ENCODE measurements at places on chromosomes 5 and 9.

DNA sequence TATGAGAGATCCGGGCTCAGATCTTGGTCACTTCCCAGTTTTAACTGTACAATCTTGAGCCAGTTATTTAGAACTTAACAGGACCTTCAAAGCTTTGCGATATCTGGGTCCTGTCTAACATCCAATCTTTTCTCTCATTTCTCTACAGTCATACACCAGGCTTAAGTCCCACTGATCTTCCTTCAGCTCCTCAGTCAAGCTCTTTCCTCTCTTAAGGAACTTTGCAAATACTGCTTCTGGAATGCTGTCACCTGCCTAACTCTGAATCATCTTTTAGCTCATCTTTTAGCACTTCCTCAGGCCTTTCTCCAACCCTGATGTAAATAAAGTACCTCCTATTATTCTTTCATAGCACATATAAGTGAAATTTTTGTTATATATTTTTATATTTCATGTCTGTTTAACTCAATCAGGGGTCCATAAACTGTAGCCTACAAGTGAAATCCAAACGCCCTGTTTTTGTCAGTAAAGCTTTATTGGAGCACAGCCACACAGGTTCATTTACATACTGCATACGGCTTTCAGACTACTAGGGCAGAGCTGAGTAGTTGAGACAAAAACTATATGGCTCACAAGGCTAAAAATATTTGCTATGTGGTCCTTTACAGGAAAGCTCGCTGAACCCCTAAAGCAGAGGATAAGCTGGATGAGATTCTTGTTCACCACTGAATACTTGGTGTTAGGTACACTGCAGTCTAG, 63.5 kb downstream of the MEF2C start:
- no peak for DNase-seq

- DNase-seq: no peak
These were observed 164.8 kb downstream of the DEPDC1B start for GRCh38 chr5:60535198-60535597.

DNA sequence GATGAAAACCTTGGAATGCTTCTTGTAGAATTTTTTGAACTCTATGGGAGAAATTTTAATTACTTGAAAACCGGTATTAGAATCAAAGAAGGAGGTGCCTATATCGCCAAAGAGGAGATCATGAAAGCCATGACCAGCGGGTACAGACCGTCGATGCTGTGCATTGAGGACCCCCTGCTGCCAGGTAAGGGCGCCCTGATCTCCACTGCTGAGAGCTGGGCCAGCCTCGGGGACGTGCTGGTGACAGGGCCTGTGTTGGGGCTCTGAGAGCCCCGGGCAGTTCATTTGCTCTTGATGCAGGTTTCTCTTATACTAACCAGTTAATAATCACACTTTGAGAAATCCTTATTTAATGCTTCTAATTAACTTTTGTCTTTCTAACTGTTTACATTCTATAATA, 33.0 kb downstream of the TENT4A start:
- no peak for DNase-seq

DNA sequence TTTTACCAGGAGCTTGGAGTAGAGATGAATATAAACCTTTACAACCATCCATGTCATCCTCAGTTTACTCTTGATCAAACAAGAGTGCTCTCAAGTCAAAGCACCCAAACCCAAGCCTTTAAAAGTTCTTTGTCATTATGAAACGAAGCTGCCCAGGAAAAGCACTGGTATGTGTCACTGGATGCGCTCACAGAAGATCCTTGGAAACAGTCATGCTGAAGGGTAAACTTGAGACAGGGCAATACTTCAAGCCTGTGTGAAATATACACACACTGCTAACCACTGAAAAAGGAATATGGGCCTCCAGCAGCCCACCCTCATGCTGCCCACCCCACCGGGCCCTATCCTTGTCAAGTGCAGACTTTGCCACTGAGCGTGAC, 84.5 kb downstream of the PRRT1B start:
- no peak for DNase-seq

DNA sequence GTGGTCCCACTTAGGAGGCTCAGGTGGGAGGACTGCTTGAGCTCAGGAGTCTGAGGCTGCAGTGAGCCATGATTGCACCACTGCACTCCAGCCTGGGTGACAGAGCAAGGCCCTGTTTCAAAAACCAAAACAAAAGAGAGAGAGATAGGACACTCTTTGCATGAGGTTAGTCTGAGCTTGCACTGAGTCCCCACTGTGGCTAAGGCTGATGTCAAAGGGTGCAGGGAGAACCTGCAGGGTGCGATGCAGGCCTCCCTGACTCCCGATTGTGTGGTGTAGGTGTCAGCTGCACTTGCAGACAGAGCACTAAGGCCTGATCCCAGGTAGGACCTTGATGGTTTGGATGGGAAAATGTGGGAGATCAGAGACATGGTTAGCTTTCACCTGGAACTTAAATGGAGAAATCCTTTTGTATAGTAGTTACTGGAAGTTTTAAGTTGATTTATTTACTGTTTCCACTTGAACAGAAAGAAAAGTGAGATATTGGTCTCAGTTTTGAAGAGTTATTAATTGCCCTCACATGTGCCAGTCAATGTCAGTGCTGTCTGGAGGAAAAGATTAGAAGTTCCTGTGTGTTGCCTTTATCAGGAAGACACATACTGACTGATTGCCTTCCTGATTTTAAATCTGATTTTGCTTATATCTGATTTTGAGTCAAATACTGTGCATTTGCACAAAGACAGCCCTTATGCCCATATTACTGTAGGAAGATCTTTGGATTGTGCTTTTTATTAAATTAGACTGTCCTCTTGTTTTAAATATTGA, 260.0 kb downstream of the MAST4 start:
- DNase-seq: no peak

DNA sequence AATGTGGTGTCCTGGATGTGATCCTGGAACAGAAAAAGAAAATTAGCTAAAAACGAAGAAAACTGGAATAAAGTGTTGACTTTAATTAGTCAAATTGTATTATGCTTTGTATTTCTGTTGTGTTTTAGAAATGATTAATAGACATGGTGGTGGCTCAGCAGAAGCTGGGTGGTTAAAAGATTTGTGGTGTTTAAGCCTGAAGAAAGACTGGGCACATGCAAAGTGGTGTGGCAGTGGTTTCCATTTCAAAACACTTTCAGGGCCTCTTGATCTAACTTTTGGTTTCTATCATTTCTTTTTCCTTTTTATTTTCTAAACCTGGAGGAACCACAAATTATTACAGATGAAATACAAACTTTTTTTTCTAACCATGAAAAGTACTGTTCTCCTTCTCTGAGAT, 44.1 kb downstream of the ADGRV1 start:
- no peak for DNase-seq

- DNase-seq: no peak
These were observed 6.4 kb upstream of the EXOC3 start for GRCh38 chr5:436641-436975.

DNA sequence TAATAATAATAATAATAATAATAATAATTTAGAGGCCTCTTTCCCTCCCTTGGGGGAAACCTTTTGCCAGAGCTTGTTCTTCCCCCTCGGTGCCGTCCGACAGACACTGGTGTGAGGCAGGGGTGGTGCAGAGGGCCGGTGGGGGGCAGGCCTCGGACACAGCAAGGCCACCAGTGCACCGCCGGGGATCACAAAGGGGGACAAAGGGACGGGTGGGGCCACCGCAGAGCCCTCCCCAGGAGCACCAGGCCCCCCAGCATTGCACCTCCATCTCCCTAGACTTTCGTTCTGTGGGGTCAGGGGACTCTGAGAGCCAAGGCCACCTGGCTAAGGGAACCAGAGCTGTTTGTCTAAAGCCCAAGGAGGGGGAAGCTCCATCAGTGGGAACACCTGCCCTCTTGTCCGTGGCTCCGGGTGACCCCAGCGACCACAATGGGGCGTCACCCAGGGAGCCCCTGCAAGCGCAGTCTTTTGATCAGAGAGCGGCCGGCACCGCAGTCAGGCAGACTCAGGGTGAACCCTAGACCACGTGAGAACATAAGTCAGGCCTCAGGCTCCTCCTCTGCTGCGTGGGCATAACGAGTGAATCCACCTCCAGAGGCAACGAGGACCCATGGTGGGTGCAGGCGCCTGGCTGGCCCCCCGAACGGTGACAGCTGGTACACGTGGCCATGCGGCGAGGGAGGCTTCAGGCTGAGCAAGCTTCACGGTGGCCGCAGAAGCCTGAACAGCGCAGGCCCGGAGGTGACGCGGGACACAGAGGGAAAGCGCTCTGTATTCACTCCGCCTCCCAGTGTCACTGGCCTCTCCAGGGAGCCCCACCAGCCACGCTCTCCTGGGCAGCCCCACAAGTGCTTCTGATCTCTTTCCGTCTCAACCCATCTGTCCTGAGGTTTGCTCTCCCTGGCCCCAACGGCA, 12.0 kb upstream of the QSOX2 start:
- no peak for DNase-seq

DNA sequence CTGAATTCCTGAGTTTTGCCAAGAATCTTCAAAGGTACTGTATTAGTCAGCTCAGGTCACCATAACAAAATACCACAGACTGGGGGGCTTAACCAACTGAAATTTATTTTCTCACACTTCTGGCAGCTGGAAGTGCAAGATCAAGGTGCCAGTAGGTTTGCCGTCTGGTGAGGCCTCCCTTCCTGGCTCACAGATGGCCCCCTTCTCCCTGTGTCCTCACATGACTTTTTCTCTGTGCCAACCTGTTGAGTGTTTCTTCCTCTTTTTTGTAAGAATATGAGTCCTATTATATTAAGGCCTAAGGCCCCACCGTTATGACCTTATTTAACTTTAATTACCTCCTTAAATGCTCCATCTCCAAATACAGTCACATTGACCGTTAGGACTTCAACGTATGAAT, 156.1 kb upstream of the KIF2A start:
- DNase-seq: no peak

DNA sequence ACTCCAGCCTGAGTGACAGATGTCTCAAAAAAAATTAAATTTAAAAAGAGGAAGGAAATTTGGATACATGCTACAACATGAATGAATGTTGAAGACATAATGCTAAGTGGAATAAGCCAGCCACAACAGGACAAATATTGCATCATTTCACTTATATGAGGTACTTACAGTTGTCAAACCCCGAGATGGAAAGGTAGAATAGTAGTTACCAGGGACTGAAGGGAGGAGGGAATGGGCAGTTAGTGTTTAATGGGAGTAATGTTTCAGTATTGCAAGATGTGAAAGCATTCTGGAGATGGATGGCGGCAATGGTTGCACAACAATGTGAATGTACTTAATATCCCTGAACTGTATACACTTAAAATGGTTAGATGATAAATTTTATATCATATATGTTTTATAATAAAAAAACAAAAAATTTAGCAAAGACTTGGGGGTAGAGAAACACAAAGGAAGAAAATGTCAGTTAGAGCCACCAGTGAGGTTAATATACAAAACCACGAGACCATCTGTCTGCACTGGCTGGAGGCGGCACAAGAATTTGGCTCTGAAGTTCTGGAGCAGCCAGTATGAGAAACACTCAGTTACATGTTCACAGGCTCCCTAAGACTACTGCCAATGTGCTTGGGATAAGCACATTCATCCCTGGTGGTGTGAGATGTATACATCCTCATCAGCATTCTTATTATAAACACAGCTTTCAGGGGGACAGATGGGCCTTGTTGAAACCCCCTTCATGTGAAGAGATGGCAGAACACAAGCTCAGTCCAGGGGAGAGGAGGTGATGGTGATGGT, 37.0 kb upstream of the RPS23 start:
- no peak for DNase-seq

DNA sequence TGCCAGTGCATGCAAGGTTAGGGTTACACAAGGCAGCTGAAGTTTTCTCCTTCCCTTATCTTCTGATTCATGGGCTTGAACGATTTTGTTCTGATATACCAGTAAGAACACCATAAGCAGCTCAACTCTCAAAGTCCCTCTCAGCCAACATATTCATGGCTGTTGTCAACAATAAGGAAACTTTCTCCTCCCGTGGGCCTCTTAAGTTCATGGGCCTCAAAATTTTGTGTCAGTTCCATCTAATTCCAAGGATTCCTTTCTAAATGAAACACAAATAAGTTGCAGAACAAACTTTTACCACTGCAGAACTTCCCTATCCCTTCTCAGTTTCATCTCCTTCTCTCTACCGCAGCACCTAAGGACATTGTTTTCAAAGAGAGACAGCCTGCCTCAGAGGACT, 23.6 kb upstream of the CAST start:
- no peak for DNase-seq

DNA sequence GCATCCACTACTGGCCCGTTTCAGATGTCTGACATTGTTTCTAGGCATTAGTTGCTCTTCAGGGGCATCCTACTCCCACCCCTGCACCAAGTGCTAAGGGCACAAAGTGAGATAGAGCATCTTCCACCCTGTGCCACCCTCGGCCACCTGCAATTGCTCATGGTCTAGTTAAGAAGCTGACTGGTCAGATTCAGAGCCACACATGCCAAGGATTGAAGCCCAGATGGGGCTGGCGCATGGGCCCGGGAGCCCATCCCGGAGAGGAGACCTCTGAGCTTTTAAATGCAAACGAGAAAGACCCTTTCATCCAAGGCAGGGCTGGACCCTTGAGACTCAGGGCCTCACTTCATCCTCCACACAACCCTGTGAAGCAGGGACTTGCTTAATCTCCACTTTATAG, 28.5 kb downstream of the HRH2 start:
- no peak for DNase-seq

GRCh38 chr5:52685566-52685965, 102.2 kb upstream of the ITGA1 start:
- DNase-seq: no peak

- no peak for DNase-seq
These were observed 143.2 kb downstream of the C9orf152 start for GRCh38 chr9:110064803-110065202.

- peak; percentile 43 for DNase-seq
These were observed 9.6 kb downstream of the ACSL6 start for GRCh38 chr5:132001647-132002561.

GRCh38 chr5:12861886-12862654, 957.8 kb upstream of the CTNND2 start:
- no peak for DNase-seq

DNA sequence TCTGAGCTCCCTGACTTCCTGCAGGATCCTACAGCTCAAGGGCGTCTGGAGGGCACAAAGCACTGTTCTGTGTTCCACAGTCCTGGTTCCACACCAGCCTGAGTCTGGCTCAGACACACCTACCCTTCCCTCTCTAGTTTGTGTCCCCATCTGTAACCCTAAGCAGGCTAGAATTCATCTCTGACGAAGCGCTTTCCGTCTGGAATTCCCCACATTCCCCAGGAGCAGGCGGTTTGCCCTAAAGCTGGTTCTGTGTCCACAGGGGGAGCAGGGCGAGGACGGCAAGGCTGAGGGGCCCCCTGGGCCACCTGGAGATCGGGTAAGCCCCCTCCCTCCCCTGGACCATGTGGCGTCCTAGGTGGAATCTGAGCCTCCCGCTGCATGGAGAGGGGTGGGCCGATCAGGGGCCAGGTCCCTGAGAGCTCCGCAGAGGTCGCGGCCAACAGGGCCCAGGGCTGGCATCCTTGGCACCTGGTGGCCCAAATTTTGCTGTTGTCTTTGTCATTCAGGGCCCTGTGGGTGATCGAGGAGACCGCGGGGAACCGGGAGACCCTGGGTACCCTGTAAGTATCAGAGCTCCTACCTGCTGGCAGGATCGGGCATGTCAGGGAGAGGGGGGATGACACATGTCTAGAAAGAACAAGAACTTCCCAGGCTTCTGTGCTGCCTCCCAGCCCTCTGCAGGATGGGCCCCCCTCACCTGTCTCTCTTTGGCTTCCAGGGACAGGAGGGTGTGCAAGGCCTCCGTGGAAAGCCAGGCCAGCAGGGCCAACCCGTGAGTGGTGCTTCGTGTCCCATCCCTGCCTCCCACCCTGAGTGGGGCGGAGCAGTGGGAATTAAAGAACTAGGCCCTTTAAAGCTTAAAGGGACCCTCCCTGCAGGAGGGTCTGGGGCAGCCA, 34.5 kb upstream of the ORM1 start:
- peak; percentile 63 for DNase-seq

GRCh38 chr5:132556763-132557477, at the start of gene RAD50:
Gene RAD50, plus strand, starts transcription at chr5:132556977. Its CDS starts 348 bp downstream, at chr5:132557325.
- peak; percentile 81 for DNase-seq
